ENCODE measurements at places on chromosomes 13 and 19.
A peak's percentile ranks its signal among the peaks of the same experiment; 100 is the strongest.

DNA sequence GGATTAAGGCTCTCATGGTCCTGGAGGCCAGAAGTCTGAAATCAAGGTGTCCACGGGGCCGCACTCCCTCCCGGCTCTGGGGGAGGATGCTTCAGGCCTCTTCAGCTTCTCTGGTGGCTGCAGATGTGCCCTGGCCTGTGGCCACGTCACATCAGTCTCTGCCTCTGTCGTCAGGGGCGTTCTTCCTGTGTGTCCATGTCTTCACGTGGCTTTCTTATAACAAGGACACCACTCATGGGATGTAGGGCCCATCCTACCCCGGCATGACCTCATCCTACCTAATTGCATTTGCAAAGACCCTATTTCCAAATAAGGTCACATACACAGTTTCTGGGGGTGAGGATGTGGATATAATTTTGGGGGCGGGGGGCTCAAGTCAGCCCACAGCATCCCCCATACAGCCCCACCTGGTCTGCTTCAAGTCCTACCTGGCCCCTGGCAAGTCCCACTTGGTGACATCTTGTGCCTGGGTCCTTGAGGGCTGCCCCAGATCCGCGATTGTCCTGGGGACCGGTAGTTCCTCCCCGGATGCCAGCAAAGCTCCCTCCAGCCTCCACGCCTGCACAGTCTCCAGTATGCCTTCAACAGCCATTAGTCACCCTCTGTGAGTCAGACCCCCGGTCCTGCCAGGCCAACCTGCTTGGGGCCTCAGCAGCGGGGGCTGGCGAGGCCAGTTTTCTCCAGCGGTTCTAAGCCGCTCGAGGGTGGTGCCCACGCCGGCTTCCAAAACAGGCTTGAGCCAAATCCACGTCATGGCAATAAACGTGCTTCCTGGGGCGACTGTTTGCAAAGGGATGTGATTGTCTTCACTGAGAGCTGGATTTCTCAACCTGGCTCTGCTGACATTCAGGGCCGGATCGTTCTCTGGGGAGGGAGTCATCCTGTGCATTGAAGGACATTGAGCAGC, 32.2 kb downstream of the MYO9B start:
- no peak for DNase-seq

DNA sequence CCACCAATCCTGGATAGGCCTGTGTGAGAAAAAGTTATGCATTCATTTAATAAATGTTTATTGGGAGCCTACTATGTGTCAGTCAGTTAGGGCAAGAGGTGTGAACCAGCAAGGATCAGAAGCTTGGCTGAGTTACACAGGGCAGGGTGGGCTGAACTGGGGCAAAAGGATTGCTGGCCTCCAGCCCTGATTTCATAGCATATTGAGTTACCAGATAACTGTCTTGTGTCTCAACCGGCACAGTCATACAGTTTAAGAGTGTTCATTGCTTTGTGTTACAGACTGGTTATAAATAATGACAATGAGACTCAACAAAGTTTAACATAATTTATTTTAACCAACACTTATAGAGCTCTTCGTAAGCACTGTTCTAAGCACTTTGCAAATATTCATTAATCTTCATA, 253.8 kb downstream of the DLEU7 start:
- DNase-seq: no peak

- DNase-seq: no peak
Observed at GRCh38 chr13:51800486-51800885, 3.5 kb downstream of the DHRS12 start.

DNA sequence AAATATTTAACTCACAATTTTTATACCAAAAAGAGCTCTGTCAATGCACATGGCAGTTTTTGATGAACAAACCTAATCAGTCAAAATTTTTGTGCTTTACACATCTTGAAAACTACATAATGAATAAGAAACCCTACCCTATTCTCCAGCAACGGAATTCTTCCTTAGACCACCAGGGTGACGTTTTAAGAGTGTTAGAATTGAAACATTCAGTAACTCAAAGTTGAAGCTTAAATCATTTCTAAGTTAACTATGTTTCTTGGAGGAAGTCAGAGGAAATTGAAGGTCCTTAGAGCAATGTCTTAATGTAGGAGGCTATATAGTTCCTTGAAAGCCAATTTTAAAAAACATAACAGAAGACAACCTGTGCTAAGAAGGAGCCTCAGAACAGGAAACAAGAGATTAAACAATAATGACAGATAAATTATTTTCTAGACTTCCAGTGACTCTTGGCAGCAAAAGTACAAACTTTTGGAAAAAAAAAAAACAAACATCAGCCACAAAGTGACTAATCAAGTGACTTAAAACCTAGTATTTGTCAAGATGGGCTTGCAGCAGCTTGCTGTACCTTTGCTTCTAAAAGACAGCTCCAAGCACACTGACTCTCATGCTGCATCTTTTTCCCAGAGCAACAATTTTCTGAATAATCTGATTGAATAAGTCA, 6.2 kb downstream of the SPRY2 start:
- no peak for DNase-seq

DNA sequence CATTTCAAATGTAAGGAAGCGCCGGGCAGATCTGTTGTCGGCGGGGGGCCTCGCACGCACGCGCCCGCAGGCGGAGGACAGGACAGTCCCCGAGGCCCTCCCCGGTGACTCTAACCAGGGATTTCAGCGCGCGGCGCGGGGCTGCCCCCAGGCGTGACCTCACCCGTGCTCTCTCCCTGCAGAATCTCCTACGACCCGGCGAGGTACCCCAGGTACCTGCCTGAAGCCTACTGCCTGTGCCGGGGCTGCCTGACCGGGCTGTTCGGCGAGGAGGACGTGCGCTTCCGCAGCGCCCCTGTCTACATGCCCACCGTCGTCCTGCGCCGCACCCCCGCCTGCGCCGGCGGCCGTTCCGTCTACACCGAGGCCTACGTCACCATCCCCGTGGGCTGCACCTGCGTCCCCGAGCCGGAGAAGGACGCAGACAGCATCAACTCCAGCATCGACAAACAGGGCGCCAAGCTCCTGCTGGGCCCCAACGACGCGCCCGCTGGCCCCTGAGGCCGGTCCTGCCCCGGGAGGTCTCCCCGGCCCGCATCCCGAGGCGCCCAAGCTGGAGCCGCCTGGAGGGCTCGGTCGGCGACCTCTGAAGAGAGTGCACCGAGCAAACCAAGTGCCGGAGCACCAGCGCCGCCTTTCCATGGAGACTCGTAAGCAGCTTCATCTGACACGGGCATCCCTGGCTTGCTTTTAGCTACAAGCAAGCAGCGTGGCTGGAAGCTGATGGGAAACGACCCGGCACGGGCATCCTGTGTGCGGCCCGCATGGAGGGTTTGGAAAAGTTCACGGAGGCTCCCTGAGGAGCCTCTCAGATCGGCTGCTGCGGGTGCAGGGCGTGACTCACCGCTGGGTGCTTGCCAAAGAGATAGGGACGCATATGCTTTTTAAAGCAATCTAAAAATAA, 18.2 kb downstream of the IL17D start:
- DNase-seq: no peak

DNA sequence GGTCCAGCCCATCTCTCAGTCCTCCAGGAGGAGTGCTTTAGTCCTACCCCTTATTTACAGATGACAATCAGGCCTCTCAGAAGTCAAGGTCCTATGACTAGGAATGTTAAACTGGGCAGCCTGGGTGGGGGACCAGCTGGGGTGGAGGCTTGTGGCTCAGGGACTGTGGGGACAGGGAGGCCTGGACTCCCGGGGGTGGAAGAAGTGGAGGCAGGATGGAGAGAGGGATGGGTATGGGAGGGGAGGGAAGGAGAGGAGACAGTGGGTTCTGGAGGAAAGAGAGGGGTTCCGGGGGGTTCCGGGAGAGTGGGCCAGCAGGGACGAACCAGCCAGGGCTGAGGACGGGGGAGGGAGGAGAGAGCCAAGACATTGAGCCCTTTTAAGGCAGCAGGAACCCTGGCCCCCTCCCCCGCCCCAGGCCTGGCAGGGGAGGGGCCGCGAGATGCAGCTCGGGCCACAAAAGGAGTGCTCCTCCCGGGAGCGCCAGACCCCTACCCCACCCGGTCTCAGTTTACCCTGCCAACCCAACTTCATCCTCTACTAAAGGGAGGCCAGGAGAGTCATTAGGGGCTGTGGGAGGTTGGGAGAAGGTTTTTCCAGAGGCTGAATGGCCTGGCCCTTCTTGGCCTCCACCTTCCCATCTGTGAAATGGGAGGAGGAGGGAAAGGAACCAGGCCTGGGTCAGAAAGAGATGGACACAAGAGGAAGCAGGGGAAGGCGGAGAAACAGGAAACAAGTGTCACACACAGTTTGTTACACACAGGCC, 1.7 kb downstream of the DMPK start:
- DNase-seq: no peak

DNA sequence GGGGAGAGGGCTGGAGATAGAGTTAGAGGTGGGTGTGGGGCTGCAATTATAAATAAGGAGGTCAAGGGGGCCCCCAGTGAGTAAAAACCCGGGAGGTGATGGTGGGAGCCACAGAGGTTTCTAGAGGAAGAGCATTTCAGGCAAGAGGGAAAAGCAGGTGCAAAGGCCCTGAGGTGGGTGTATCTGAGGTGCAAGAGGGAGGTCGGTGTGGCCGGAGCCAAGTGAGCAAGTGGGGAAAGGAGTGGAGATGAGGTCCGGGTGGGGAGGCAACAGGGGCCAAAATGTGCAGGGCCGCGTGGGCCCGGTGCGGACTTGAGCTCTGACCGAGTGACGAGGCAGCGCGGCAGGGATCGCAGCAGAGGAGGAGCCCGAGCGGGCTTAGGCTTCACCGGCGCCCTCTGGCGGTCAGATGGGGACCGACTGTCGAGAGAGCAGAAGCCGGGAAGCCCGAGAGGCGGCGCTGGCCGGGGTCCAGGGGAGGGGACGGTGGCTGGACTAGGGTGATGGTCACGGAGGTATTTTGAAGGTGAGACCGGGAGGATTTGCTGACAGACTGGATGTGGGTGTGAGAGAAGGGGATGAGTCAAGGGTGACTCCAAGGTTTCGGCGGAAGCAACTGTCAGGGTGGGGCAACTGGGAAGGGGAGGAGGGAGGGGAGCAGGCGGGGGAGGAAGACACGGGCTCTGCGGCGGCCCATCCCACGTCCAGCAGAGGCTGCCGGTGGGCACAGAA, 17.7 kb upstream of the SPACA4 start:
- peak; percentile 69 for DNase-seq

GRCh38 chr19:34938886-34939285, 12.2 kb downstream of the ZNF30 start:
- no peak for DNase-seq

GRCh38 chr13:99865420-99865930, 106.1 kb downstream of the ZIC5 start:
- DNase-seq: no peak

- DNase-seq: no peak
Observed at GRCh38 chr13:51432576-51432975, 20.3 kb downstream of the INTS6 start.

- DNase-seq: no peak
Observed at GRCh38 chr19:55372316-55373081, 2.2 kb upstream of the IL11 start.

GRCh38 chr13:35733827-35734226, 257.3 kb upstream of the MAB21L1 start:
- DNase-seq: no peak

DNA sequence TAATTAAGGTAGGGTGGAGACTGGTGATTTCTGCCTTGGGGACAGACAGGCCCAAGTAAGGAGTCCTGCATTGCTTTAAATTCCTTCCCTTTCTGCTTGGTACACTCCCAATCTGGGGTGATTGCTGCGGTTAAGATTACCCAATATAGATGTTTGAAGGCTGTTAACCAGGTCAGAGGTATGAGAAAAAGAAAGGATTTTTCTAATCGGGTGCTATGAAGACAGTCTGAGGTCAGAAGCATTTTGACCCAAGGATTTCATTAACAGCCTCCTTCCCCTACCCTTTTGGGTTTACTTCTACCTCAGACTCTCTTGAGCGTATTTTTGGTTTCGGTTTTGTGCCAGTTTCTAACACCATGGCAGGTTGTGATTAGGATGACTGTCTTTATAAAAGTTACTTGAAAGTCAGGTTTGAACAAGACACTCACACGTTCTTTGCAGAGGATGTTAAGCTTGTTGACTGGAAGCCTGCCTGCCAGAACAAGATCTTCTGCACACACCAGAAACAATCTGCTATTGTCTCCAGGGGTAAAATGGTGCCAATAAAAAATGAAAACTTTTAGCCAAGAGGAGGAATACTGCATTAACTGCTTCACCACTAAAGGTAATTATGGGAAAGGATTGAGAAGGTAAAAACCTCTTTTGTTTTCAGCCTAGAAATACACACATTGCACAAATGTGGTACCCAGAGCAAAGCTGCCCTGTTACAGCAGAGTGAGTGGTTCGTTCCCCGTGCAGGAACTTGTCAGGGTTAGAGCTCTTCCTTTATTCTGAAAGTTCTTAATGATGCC, 108.8 kb downstream of the NDFIP2 start:
- DNase-seq: no peak

DNA sequence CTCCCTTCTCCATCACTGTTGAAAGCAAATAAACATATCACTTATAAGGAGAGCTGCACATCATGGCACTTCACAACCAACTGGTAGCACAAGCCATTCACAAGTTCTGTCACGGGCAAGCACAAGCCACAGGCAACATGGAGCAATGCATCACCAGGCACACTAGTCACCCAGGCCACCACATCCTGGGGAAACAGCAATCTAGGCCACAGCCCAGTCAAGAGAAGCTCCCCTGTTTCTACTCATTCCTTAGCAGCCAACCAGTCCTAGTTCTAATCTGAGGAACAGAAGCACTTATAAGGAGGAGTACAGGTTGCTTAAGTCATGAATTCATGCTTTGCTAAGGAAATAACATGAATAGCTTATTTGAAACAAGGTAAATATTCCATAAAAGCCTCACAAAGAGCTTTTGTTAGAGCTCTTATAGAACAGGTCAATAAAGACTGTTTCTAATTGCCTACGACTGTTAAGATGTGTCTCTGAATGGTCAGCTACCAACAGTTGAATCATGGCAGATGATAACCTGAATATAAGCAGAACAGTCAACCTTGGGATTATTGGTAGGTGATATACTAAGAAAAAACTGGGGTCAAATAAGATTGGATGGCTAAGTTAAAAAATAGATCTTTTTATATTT, 169.0 kb downstream of the TBC1D4 start:
- no peak for DNase-seq

DNA sequence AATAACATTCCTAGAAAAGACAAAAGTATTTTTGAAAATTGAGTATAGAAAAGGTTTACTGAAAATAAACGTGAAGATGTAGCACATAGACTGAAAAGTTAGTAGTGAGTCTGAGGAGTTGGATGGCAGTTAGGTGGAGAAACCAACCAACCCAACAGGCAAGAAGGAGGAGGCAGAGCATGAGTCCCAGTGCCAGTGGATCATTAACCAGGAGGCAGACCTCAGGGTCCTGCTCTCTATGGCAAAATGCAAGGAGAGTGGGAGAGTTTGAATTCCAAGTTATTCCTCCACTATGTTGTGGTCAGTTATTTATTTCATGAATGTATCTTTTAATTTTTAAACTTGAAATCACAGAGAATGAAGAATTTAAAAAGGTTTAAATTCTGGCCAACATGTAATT, 446.4 kb downstream of the GPC6 start:
- DNase-seq: no peak

DNA sequence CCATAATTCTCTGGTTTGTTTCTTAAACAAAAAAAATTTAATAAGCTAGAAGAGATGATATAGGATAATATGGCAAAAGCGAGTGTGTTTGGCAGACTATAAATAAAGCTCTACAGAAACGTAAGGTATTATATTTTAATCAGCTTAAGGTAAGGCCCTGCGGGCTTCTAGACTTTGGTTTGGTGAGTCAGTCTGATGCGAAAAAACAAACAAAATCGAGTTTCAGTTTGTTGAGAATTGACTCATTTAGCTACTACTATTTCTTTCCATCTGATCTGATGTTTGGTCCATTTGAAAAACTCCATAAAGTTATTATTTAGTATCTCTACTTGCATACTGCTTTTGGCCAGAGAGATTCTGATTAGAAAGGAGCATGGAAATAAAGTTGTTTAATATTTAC, 138.0 kb downstream of the MIPEP start:
- DNase-seq: no peak

- no peak for DNase-seq
Observed at GRCh38 chr13:97127842-97128241, 94.3 kb upstream of the MBNL2 start.

All from activated naive CD8-positive, alpha-beta T cell treated with anti-CD3 and anti-CD28 coated beads, Interleukin-2, amount 50 U/mL, for 16 hours (primary cell).